ENCODE measurements at places on chromosomes 1 and 21. TPM values are rescaled to one million over a fixed set of nuclear protein-coding genes. Genes with fewer than 3 reads are reported as not detected.

PTGS2 gene
- total RNA-seq: 12.9 TPM

PKLR gene
- total RNA-seq: not detected

PRXL2B gene
- total RNA-seq: 22.0 TPM

AMY1B gene
- total RNA-seq: not detected

LIN28A gene
- not detected for total RNA-seq

LCE1F gene
- not detected for total RNA-seq

CADM3 gene
- total RNA-seq: 0.14 TPM

ACTL8 gene
- total RNA-seq: 1.9 TPM

ILF2 gene
- total RNA-seq: 297 TPM

KIAA1614 gene
- total RNA-seq: 0.38 TPM

EPHX1 gene
- 228 TPM for total RNA-seq

ZNF670 gene
- 4.3 TPM for total RNA-seq

DESI2 gene
- 30.5 TPM for total RNA-seq

KIAA0040 gene
- total RNA-seq: 0.47 TPM

Data from A549 treated with CpdA at 1 μM for 4 hours (cell line).